Liver (tissue), 10 donors: ENCODE measurements at places on chromosomes 4 and X.

DNA sequence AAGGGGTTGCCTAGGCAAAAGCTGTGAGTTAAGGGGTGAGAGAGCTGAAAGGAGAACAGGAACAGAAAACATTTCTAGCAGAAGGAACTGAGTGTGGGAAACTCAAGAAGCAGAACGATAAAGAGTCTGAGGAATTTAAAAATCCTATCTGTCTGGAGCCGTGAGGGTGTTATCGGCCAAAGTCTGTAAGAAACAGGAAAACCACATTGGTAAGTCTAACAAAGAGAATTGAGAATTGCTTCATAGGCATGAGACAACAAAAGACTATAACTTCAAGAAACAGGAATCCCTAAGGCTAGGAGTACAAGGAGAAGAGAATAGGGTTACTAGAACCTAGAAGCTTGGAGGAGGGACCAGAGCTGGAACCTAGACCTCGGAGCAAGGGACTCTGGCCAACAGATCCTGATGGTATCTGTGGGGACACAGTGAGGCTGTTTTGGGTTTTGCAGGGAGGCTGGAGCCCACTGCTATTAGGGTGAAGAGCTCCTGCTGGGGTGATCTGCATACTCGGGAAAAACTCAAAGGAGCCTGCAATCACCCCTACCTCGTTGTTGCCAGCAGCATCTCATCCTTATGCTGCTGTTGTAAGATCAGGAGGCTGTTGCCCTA is 175.6 kb downstream of the FBXO8 start:
- no peak for DNase-seq

GRCh38 chr4:26131711-26132110 is 189.1 kb upstream of the RBPJ start:
- DNase-seq, result no peak

GRCh38 chr4:37068580-37068979 is 176.0 kb upstream of the NWD2 start:
- no peak for DNase-seq

DNA sequence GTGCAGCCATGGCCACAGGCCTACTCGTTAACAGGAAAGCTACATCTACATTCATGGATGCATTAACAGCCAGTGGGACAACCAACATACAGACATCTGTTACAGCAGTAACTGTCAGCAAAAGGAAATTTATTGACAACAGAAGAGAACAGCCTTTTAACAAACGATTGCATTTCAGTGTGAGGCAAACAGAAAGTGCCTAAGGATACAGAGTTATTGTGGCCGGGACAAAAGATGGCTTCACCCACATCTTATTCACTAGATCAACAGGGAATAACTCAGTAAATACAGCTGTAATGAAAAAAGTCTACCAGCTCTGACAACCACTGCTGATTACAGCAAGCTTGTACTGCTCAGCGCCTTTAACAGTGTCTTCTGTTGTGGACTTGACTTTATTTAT is 61.5 kb upstream of the TBL1X start:
- no peak for DNase-seq

DNA sequence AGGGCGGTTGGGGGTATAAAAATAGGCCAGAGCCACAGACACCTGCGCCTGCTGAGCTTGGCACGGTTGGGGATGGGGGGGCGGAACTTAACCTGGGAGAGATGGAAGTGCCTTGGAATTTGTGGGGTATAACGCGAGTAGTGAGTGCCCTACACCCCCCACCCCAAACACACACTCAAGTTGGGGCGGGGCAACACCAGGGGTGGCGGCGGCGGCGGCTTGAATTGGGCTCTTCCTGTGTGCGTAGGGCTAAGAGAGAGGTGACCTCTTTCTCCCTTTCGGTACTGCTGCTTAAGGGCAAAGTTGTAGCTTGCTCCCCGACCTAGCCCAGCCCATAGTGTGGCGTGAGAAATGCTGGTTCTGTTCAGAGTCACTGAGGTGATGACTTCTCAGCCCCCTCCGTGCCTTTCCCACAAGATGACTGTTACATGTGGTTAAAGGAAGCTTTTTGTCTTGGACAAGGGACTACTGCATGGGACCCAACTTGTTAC is 839 bp downstream of the STK26 start:
- peak; percentile 40 for DNase-seq

- no peak for DNase-seq
These were observed 528 bp upstream of the SLC25A4 start for GRCh38 chr4:185142564-185142911.

DNA sequence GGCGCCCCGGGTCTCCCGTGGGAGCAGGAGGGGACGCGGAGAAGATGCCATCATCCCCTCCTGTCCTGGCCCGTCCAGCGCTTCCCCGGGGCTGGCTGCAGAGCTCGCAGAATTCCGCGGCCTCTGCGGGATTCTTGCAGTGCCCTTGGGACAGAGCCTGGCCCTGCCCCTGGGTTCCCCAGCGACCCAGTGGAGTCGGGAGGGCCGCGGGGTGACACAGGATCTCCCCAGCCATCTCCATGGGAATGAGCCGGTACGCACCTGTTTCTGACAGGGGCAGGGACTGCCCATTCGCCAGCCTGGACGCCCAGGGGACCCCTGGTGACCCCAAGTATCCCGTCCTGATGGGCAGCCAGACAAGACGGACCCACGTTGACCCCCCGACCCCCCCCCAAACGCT is 482 bp downstream of the FAM9C start:
- no peak for DNase-seq

GRCh38 chrX:22097012-22097694 is 65.0 kb downstream of the PHEX start:
- DNase-seq, result no peak

DNA sequence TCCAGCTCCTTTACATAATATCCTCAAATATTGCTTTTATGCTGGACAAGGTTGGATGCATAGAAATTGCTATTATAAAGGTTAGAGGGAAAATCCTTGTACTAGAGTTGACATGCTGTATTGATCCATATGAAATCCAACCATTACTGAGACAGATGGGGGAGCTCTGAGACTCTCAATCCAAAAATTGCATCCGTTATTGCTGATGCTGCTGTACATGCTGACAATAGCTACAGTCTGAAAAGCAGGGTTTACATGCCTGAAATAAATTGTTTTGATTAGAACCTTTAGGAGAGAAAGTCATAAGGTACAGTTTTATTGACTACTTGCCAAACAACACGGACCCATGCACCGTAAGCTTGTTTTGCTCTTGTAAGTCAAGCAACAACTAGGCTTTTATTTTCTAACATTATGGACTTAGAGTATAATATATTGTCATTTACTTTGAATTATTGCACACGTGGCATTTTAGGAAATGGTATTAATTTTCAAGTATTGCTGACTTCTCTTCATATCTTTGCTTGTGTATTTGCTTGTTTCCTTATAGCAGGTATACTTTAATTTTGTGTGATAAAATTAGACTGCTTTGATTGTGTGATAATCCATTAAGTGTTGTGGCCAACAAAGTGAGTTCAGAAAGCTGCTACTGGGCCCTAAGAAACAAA is 1365.2 kb downstream of the STIM2 start:
- no peak for DNase-seq

DNA sequence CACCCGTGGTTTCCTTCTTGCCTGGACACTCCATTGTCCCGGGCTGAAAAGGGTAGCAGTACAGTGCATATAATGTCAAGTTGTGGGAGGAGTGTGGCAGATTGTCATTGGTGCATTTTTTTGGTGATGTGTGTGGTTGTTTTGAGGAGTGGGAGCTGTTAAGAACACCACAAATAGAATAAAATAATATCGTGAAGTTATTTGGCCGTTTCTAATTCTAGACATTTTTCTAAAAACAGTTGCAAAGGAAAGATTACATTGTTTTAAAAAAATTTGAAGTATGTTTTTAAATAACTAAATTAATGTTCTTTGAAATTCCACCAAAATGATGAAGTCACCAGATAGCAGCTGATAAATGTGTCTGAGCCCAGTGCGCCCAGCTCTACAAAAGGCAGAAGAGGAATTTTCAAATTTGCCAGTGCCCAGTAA is 1.3 kb downstream of the PKD2 start:
- DNase-seq, result no peak

DNA sequence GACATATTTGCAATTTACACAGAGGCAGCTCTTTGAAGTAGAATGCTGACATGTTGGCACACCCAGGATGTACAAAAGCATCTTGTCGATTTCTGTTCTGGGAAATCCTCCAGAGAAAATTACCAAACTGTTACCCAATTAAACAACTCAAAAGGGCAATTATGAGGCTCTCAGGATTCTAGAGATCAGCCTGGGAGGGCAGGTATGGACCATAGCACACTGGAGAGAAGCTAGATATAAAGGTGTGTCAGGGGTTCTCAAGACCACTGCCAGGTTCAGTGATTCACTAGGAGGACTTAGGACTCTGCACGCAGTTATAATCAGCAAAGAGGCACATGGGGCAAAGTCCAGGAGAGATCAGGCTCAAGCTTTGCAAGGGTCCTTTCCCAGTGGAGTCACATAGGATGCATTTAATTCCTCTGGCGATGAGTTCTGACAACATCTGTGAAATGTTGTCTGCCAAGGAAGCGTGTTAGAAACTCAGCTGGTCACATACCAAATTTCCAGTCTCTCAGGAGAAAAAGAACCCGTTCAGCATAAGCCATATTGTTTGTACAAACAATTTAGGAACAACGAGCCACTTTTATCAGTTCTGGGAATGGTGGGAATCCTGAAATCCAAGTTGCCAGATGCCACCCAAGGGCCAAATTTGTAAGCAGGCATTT is 100.8 kb downstream of the SYTL5 start:
- DNase-seq, result no peak

DNA sequence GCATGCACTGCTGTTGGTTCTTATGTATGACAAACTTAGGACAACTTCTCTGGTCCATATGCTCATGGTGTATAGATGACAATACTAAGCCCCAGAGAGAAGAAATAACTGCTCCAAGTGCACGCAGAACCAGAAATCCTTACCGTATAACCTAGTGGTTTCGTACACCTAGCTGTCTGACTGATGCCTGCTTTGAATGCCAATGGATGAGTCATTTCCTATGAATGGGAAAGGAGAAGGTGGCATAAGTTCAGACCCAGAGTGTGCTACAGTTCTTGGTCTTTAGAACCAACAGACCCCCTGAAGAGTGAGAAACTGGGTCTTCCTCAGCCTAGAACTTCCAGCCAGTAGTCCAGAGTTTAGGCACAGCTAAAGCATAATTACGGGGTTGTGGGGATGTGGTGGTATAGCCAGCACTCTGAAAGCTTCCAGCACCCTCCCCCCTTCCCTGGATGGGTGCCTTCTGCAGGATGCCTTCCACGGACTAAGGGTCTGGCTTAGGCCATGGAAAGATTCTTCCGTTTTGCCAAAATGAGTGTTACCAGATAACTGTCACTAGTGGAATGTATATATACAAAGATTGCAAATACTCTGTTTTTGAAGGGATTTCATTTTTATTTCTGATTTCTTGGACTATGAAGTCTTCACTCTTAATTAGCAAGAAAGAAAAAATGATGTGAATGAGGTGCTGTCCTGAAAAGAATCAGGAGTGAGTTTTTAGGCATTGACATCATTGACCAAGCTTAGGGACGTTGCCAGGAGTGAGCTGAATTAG is 84.6 kb upstream of the PACRGL start:
- no peak for DNase-seq

DNA sequence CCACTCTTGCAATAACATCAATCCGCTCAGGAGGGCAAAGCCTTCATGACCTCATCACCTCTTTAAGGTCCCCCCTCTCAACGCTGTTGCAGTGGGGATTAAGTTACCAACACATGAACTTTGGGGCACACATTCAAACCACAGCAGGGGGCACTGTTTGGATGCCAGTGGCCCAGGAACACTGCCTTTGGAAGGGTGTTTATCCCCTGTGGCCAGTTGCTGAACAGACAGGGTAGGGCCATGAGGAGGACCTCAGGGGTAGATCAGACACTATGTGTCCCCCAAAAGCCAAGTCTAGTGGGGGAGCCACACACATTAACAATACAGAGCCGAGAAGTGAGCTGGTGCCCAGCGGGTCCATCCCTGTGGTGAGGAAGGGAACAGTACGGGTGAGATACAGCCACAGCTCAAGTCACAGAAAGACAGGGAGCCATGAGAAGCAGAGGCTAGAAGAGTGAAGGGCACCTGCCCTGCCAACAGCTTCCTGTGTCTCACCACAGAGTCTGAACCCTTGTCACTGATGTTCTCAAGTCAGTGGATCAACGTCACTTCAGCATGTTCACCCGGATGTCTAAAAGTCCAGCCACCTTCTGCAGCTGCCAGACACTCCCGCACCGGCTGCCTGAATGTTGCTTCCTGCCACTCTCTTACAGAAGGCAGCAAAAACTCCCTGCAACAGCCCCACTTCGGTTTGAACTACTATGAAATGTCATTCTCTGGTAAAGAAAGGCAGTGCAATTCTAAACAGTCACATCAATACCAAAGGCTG is 19.9 kb upstream of the MXD4 start:
- no peak for DNase-seq

GRCh38 chrX:69257499-69258127 is 92.4 kb upstream of the PJA1 start:
- no peak for DNase-seq

GRCh38 chrX:143800150-143800549 is 79.6 kb upstream of the SPANXN2 start:
- no peak for DNase-seq

GRCh38 chr4:85886665-85887064 is 411.7 kb downstream of the ARHGAP24 start:
- no peak for DNase-seq

GRCh38 chr4:1410491-1411325 is 4.5 kb upstream of the NKX1-1 start:
- peak; percentile 68 for DNase-seq

- no peak for DNase-seq
These were observed at the start of gene CXCL5 for GRCh38 chr4:73998040-73999011. CXCL5 (minus strand) TSS chr4:73998677; CDS start chr4:73998581, 96 bp downstream.

- DNase-seq, result no peak
These were observed 45.0 kb downstream of the CPZ start for GRCh38 chr4:8637456-8637984.

- DNase-seq, result no peak
These were observed 183.3 kb downstream of the KDR start for GRCh38 chr4:54941994-54942552.

- DNase-seq, result no peak
These were observed 156.3 kb downstream of the CBR4 start for GRCh38 chr4:168853770-168854169.
